Stimulated activated CD8-positive, alpha-beta memory T cell treated with anti-CD3 and anti-CD28 coated beads, Interleukin-7, amount 100 ng/mL, for 1 hour (primary cell): ENCODE measurements at places on chromosomes 11 and 22.

- no peak for DNase-seq
Observed at GRCh38 chr11:4118107-4118506, 23.5 kb downstream of the RRM1 start.

GRCh38 chr11:6572215-6572614, 31.2 kb downstream of the RRP8 start:
- DNase-seq, result no peak

- peak; percentile 5 for DNase-seq
Observed at GRCh38 chr22:23315341-23315917, 135.1 kb downstream of the BCR start.

DNA sequence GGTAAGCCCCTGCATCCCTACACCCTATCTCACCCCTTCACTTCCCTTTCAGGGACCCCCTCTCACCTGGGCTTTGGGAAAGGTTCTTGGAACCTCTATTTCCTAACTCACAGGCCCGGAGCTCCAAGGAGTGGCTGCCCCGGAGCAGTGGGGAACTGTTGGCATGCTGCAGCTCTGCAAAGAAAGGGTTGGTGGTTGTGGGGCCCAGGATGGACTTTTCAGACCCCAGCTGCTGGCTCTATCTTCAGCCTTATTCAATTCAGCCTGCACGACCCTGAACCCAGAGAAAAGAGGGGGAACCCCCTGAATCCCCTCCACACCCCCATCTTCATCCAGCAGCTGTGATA, 10.0 kb downstream of the ROBO4 start:
- DNase-seq, result no peak

- DNase-seq, result no peak
Observed at GRCh38 chr11:86785576-86785975, 14.8 kb upstream of the PRSS23 start.

- no peak for DNase-seq
Observed at GRCh38 chr11:57544566-57544965, 7.2 kb downstream of the SMTNL1 start.

DNA sequence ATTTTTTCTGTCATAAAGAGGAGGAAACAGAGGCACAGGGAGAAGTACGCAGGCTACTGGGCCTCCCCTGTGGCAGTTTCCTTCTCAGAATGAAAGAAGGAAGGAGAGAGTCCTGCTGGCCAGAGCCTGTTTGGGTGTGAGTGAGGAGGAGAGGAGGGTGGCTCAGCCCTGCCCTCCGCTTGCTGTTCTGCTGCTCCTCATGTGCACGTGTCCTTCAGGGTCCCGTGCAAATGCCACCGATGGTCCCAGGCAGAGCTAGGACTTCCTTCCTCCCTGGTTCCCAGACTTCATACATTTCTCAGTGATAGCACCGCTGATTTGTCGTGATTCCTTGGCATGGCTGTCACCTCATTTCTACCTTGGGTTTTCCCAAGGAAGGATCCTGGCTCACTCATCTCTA, 88.7 kb downstream of the PKNOX2 start:
- DNase-seq, result no peak

- no peak for DNase-seq
Observed at GRCh38 chr11:111937461-111937769, 272 bp downstream of the DIXDC1 start.
